NCI-H226 (cell line): ENCODE measurements at places on chromosomes 6 and 20.

GRCh38 chr6:157648561-157648960 lies 174.5 kb upstream of the SNX9 start:
- DNase-seq, result no peak

GRCh38 chr20:51118216-51118615 lies 95.3 kb upstream of the KCNG1 start:
- no peak for DNase-seq

DNA sequence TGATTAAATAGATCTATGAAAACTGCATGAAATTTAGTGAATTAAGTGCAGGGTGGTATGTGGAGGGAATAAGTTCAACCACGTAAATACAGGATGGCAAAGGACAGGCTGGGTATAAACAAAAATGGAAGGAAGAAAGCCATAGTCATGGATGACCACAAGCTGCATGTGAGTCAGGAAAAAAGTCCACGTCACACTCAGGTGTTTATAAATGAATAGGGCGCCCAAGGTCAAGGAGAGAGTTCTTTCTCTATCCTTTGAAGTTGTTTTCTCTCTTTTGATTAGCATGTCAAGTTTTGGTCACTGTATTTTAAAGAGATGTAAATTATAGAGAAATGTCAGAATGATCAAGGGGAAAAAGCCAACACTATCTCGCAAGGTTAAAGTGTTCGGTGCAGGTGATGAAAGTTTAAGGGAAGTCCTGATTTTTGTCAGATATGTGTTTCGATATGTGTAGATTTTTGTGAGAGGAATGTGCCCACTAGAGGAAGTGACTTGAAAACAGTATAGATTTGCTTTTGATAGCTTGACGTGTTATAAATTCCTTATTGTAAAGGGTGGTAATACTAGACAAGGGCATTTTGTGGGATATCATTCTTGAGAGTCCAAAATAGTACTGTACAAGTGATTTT lies 58.7 kb downstream of the MAP3K4 start:
- no peak for DNase-seq

DNA sequence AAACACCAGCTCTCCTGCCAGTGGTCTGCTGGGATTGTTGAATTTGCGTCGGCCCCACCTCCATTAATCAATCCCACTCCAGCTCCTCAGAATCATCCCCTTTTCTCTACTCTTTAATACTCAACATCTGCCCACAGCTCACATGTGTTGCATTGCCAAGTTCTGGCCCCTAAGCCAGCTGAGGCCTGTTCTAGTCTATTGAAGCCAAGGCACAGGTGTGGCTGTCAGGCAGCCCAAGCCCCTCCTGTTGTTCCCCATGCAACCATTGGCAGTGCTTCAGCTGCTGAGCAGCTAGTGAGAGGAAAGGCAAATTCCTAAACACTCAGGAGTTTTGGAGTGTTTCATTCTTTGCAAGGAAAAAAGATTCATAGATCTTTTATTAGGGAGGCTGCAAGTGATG lies 128.0 kb upstream of the NT5E start:
- no peak for DNase-seq

GRCh38 chr6:133953634-133954415 lies 801 bp downstream of the TBPL1 start:
- DNase-seq, result no peak

DNA sequence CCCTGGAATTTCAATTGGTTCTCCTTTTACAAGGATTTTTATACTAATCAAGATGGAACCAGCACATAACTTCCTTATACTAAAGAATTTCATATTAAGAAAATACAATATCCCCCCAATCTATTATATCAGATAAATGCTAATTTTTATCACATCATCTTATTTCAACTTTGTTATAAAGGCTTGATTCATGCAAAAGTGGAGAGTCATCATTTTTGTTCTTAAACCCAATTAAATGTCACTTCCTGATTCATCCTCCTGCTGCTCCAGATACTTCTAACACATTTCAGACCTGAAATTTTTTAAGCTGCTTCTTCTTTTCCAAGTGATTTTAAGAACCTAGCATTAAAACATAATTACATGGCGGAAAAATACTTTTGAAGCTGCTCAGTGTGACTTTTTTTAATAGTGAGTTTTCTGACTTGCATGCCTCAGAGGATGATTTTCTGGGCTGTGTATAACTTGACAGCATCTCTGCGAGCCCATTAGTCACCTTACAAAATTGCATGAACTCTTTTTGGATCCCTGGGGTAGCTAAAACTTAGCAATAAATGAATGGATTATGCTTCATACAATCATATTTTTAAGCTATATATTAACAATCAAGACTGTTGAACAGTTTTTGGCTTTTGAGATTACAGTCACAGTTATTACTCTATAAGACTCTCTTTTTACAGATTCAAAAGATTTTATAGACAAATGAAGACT lies 134.1 kb downstream of the ELOVL4 start:
- DNase-seq, result no peak

GRCh38 chr6:31713991-31714684 lies 1.0 kb upstream of the LY6G6D start:
- no peak for DNase-seq

DNA sequence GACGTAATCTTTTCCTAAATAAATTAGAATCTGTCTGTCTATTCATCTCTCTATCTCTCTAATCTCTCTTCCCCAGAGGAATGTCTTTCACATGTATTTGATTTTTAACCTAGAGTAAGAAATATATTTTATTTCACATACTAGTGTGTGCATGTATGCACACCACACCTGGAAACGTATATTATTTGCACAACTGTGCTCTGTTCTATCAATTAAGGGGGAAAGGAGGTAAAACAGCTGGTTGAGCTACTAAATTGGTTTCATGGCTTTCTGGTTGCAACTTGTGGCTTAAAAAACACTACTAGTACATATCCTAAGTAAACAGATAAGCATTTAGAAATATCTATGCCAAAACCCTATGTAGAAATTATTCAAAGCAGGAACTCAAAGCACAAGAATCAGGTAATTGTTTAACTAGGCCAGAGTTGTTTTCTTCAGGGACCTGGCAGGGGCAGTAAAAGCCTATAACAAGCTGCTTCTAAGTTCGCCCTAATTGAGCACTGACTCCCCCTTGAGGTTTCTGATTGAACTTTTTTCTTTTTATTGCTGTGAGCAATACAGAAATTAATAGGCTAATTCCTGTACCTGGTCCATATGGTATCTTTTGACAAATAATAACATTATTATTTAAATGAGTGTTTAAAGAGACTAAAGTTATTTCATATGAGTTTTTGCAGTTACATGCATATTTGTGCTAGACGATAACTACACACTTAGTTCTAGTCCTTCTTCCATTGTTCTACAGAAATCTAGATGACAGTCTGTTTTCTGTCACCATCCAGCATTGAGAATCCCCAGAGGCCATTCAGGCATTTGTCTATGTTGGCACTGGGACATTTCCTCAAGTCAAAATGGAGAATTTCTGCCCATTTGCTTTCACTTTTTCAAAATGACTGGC lies 88.6 kb downstream of the MCHR2 start:
- DNase-seq, result peak; percentile 37

DNA sequence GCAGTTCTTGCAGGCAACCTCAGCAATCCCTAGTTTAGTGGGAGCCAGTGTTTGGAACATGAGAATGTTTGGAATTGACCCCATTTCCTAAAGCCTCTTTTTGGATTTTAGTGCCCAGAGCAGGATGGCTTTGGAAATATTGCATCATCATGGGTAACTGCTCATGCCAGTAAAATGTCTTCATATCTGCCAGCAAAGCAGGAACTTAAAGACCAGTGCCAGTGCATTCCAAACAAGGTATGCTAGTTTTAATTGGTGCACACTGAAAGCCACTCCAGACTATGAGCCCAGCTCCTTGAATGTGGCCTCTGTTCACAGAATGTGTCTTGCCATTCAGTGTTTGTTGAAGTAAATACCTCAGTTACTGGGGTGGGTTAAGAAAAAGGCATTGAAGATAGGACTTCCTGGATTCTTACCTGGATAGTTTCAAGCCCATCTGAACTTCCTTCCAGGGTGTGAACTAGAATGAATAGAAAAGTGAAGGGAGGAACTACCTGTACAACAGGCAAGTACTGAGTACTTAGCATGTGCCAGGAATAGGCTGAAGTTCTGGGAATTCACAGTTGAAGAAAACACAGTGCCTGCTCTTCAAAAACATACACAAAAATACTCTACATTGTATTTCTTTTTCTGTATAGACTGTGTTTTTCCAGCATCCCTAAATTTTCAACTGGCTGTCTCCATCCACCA lies 70.5 kb downstream of the COL19A1 start:
- no peak for DNase-seq

- DNase-seq, result no peak
These were observed 229.3 kb downstream of the FARS2 start for GRCh38 chr6:5490501-5491069.

GRCh38 chr20:1336699-1337367 lies 7.9 kb upstream of the SDCBP2 start:
- DNase-seq, result no peak

GRCh38 chr6:130293800-130294199 lies 71.0 kb upstream of the SAMD3 start:
- DNase-seq, result peak; percentile 29

- DNase-seq, result peak; percentile 20
These were observed 39.9 kb upstream of the SAMD5 start for GRCh38 chr6:147468634-147469033.

GRCh38 chr6:136547336-136547735 lies 2.9 kb downstream of the MAP7 start:
- peak; percentile 16 for DNase-seq

- peak; percentile 89 for DNase-seq
These were observed 61.3 kb downstream of the BMP6 start for GRCh38 chr6:7787137-7787608.

DNA sequence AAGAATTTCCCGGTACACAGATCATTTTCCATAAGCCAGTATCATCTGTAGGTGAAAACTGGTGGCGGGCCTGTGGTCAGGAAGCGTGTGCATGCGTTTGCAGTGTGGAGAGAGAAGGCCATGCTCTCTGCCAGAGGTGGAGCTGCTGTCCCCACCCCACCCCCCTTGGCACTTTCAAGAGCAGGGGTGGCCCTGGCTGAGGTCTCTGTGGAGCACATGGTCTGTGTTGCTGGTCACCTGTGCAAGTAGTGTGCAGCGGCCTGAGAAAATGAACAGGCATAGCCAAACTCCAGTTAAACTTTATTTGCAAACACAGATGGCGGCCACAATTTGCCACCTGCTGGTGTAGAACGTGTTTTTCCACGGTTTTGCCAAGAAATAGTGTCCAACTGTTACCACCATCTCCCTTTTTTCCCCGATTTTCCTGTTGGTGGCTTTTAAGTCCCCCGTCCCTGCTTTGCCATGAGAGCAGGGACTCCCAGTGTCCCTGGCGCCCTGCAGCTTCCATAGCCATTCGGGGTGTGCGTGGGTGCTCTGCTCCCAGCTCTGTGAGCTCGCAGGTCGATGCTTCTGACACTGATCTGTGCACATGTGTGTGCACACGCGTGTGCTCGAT lies 2.5 kb downstream of the ADRM1 start:
- no peak for DNase-seq

- no peak for DNase-seq
These were observed 185.2 kb upstream of the EXOC2 start for GRCh38 chr6:878179-878578.

DNA sequence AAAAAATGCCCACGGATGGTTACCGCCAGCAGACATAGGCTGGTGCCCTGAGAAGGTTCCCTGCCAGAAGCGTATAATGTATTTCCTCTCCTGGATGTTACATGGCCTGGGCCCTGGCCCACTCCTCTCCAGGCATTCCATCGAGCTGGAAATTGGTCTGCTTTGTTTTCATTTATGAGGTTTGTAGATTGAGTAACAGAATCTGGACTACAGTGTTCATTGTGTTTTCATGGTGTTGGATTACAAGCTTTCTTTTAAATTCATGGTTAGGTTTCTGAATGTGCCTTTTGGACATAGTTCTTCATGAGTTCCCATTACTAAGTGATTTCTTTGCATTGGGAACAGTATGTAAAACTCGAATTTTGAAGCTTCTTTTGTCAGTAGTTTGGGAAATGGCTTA lies 6.4 kb downstream of the TIAM2 start:
- DNase-seq, result no peak

- DNase-seq, result no peak
These were observed 359.4 kb downstream of the HDGFL1 start for GRCh38 chr6:22928775-22929174.

DNA sequence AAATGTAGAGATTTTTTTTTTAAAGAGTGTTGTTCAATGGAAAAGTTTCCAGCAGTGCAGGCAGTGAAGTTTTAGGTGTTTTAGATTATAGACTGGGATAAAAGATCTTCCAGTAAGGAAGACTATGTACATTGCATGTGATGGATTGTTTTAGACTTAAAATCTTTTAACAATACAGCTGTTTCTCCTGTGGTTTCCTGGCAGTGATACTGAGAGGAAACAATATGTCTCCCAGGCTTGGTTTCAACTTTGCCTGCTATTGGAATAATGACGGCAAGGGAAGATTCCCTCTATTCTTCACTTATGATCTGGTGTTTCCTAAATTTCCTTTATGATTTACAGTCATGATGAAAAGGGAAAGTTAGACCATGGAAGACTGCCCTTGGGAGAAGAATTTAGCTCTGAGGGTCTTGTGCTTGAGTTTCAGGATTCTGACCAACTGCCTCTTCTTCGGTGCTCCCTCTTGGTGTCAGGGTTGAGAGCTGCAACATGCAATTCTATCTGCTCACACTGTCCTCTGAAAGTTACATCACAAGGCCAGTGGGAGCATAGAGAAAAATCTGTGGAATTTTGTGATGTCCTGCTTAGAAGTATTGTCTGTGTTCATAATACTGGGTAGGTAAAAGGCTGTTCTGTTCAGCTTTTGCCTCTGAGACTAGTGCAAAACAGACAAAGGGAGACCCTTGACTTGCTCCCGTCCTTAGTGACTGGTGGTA lies 262.8 kb upstream of the MAN1A1 start:
- no peak for DNase-seq

DNA sequence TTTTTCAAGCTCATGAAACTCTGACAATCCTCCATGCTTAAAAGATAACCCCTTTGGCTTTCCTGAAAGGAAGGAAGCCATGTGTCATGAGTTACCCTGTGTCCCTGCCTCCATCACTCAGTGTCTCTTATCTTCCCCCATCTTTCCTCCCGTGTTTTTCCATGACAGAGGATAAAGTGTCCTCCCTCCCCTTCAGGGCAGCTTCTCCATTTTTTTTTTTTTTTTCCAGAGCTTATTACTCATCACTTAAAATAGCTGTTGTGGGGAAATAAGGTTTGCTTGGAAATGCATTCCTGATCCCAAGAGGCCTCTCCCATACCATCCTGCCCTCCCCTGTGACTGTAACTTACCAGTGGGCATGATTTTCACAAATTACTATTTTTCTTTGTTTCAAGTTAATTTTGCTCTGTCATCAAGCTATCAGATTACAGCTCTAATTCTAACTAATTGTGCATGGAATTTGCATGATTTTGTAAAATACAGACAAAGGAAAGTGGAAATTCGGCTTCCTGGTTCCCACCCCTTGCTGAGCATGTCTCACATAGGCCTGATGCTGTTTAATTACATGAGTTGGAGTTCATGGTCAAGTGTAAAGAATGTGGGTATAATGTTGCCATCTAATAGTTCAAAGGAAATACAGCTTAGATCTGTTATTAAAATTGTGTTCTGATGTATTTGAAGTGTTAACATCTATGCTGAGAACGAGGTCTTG lies 614.5 kb upstream of the FLRT3 start:
- DNase-seq, result peak; percentile 34

- no peak for DNase-seq
These were observed 439.2 kb downstream of the C6orf118 start for GRCh38 chr6:164870164-164870563.
